Cerebellar nuclear complex (tissue), 1 donor: ENCODE measurements at places on chromosomes 5 and 9.

GRCh38 chr9:79969393-79970145 lies 397.8 kb downstream of the TLE4 start:
- DNase-seq: no peak

- no peak for DNase-seq
Observed at GRCh38 chr9:114898741-114899140, 31.6 kb downstream of the TNFSF8 start.

DNA sequence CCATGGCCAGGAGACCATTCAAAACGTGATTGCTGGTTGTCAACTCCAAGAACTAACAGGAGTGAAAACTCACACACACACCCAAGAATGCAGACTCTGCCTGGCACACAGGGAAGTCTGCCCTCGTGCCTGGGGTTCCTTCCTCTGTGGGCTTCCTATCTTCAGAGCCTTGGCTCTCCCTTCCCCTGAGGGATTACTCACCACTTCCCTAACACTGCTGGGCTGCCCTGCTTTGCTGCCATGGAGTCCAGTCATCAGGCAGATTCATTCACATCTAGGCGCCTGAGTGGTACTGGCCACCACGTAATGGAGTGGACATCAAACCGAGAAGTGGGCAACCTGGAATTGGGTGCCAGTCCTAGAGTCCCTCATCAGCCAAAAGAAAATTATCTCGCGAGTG lies 76.4 kb upstream of the PRSS3 start:
- no peak for DNase-seq

- no peak for DNase-seq
Observed at GRCh38 chr5:124537107-124537506, 209.3 kb downstream of the ZNF608 start.

- DNase-seq: no peak
Observed at GRCh38 chr9:126490214-126490631, 123.5 kb upstream of the LMX1B start.

- no peak for DNase-seq
Observed at GRCh38 chr5:89216606-89217005, 333.6 kb upstream of the MEF2C start.

DNA sequence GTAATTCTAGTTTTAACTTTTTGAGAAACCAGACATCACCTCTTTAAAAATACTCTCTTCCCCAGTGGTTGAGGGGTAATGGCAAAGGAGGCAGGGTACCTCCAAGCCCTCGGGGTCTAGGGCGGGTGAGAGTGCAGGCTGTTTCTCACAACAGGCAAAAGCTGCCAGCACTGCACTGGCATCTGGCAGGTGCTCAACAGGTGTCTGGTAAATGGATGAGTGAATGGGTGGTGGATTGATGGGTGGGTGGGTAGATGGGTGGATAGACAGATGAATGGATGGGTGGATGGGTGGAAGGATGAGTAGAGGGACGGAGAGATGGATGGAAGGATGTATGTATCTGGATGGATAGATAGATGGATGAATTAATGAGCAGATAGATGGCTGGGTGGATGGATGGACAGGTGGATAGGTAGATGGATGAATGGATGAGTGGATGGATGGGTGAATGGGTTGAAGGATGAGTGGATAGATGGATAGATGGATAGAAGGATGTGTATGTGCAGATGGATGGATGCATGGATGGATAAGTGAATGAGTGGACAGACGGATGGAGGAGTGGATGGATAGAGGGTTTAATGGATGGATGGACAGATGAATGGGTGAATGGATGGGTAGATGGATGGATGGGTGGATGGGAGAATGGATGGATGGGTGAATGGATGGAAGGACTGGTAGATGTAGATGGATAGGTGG lies 84.6 kb downstream of the COL5A1 start:
- DNase-seq: no peak

GRCh38 chr9:122226758-122227574 lies 1.8 kb downstream of the LHX6 start:
- no peak for DNase-seq

GRCh38 chr9:93819905-93820304 lies 135.2 kb downstream of the BARX1 start:
- no peak for DNase-seq

DNA sequence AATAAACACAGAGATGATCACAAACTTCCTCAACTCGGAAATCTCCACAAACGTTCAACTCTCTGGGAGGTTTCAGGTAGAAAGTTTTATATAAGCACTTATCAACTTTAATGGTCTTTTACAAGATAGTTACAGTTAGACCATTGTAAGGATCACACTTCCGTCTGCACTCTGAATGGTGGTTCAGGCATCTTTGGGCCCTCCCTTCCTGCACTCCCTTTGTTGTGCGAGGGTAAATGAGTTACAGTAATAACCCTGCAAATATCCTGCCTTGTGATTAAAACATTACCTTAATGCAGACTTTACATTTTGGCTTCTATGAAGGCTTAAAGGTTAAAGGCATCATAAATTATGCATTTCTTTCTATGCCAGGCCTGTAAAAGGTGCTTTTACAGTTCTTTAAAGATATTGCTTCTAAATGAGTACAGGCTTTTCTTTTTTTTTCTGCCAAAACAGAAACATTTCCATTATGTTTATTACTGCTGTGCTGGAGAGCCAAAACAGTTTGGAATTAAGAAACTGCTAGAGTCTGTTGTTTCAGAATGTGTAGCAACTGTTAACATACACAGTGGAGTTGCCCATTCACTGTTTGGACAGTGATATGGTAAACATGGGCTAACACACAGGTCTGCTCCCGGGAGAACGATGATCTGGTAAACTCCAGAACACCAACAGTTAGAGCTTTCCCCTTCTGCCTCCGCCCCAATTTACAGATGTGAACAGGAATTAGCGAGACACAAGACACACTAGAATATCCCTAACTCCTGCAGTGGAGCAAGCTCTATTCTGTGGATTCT lies 1.1 kb downstream of the PRUNE2 start:
- no peak for DNase-seq

- no peak for DNase-seq
Observed at GRCh38 chr5:73435759-73436534, 12.6 kb downstream of the FOXD1 start.

DNA sequence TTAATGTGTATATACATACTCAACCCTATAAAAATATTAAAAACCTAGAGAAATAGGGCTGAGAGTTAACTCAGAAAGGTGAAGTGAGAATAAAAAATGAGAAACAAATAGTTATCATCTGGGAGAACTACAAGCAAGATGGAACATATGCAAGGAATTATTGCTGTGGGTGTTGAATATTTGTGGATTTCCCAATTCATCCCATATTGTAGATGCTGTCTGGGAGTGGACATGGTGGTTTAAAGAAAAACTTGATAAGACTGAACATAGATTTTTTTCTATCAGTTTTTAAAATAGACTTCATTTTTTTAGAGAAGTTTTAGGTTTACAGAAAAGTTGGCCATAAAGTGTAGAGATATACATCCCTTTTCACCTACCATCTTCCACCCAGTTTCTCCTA lies 263.5 kb downstream of the SPATA31D1 start:
- DNase-seq: no peak

DNA sequence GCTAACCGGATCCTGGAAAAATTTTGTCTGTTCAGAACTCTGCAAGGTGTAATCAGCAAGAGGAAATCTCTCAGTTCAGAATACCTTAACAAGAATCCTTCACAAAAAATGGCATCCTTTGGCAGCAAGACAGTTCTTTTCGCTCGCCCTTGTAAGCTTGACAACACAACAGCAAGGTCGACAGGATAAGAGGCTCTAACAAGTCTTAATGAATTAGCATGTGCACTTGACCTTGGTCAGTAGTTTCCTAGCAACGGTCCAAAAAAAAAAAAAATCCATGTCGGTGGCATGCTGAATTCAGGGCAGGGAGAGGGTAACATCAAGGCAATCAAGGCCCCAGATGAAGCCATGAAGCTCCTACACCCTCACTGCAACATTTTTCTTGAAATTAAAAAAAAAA lies 172.8 kb downstream of the APBA1 start:
- DNase-seq: no peak

DNA sequence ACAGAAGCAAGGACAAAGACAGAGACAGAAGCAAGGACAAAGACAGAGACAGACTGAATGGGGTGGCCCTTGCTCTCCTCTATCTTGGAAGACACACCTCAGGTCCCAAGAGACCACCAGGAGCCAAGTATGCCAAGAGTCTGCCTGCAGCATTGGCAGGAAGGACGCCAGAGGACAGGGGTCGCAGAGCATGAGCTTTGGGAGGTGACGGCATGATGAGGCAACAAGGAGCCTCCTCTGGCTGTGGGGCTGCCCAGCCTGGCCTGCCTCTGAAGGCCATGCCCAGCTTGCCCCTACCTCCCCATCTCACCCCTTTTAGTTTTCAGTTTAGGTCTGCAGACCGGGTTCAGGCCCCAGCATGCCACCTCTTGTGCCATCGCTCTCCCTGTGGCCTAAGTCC lies 17.6 kb downstream of the PDGFRB start:
- no peak for DNase-seq

- no peak for DNase-seq
Observed at GRCh38 chr5:17448877-17449276, 49.2 kb upstream of the TAF11L2 start.

GRCh38 chr9:87836951-87837705 lies 45.5 kb upstream of the SPATA31E1 start:
- DNase-seq: no peak

GRCh38 chr5:126139086-126139485 lies 284.1 kb upstream of the GRAMD2B start:
- DNase-seq: no peak

DNA sequence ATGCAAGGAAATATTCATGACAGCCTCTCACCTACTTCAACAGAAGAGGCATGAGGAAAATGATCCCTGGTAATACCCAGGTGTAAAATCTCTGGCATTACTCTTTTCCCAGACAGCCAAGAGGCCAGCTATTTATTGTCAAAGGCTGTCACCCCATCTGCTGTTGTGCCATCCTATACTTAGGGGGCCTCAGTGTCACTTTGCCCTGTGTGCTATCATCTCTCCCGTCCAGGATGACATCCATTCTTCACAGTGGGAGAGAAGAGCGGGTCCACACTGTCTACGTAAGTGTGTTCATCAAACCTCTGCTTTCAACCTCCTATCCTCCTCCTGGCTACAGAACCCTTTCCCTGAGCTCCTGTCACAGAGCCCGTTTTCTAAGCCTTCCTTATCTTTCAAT lies 82.6 kb downstream of the MYO10 start:
- DNase-seq: no peak

DNA sequence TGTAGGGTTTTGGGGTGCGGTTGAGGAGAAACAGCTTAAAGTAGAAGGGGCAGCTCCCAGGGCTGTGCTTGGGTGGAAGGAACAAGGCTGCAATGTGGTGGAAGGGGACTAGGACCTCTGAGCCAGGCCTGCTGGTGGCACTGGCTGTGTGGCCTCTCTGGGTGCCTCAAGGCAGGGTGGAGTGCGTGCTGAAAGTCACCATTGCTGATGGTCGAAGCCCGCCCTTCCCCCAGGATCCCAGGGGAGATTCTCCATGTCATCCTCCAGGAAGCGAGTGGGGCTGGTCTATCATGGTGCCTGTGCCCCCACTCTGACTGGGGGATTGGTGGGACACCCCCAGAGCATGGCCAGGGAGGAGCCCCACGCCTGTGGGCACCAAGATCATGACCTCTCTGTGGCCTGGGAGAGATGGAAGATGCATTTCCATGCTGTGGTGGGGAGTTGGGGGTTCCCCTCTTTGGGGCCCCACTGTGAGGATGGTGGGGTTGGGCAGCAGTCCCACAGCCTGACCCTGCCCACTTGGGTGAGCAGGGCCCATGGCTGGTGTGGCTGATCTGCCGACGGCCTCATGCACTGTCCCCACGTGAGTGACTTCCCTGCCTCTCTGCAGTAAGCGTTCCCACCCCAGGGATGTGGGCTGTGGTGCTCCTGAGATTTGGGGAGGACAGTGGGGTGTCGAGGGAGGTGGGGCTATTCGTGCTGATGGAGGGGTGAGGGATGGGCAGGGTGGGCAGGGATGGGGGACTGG lies 25.8 kb downstream of the WNK2 start:
- no peak for DNase-seq

DNA sequence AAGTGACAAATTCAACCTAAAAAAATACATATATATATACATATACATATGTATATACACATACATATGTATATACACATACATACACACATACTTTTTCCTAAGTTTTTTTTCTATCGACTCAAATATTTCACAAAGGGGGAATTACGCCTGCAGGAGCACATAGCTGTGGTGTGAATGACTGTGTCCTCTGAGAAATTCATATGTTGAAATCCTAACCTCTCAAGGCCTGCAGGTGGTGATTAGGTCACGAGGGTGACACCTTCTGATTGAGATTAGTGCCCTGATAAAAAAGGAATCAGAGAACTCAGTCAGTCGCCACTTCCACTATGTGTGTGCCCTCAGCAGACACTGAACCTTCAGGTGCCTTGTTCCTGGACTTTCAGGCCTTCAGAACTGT lies 248.7 kb downstream of the SEMA5A start:
- DNase-seq: no peak

GRCh38 chr5:145752534-145752933 lies 82.6 kb downstream of the PRELID2 start:
- no peak for DNase-seq

GRCh38 chr5:7329141-7329540 lies 66.8 kb upstream of the ADCY2 start:
- no peak for DNase-seq

- no peak for DNase-seq
Observed at GRCh38 chr5:131795228-131795627, 1.6 kb downstream of the FNIP1 start.

GRCh38 chr5:10317825-10318682 lies 10.4 kb upstream of the CMBL start:
- no peak for DNase-seq

DNA sequence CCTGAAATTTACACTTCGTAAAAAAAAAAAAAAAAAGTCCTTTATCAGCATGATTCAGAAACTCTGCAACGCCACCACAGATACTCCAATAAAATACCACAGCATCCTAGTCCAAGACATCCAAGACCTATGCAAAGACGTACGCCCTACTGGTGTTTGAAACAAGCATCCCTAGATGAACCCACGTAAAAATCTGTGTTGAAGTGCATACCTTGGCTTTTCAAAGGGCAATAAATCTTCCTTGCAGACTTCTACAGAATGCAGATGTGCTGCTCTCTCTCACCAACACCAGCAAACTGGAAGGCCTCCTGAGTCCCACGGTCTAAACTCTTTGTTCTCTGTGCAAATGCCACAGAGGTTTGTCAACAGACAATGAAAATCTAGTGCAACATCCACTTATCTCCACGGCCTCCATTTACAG lies 38.8 kb downstream of the MYO10 start:
- DNase-seq: no peak

GRCh38 chr5:87300744-87301143 lies 33.1 kb downstream of the RASA1 start:
- no peak for DNase-seq

DNA sequence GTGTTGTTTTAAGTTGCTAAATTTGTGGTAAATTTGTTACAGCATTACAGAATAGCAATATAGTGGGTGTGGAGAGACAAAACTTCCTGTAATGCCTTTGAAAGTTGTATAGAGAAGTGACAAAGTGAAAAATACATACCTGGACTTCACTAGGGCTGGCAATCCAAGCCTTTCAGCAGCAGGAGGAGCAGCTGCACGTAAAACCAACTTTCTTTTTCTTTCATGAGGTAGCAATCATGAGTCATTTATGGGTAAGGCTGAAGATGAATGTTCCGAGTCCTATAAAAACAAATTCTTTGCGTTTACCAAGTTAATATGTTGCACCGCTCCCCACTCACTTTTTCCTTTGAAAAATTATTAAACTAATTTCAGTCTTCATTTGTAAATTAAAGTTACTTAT lies 1138.2 kb downstream of the TAF11L14 start:
- no peak for DNase-seq
